ENCODE measurements at places on chromosomes 12 and 14.

DNA sequence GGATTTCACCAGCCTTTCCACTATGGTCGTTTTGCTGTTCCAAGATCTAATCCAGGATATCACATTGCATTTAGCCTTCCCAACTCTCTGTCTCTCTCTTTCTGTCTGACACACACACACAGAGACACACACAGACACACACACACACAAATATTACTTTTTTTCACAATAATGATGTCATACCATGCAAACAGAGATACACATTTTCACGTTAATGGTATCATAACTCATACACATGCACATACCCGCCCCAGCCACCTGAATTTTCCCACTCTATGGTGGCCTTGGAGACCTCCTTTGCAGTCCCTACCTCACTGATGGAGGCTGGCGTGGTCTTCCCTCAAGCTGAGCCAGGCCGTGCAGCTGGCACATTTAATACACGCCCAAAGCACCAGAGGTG is 7.2 kb upstream of the MYL2 start:
- DNase-seq = no peak

- DNase-seq = no peak
These were observed 122.4 kb downstream of the MIPOL1 start for GRCh38 chr14:37320106-37320505.

GRCh38 chr12:120342175-120343038 is 14.8 kb upstream of the PLA2G1B start:
- DNase-seq = no peak

DNA sequence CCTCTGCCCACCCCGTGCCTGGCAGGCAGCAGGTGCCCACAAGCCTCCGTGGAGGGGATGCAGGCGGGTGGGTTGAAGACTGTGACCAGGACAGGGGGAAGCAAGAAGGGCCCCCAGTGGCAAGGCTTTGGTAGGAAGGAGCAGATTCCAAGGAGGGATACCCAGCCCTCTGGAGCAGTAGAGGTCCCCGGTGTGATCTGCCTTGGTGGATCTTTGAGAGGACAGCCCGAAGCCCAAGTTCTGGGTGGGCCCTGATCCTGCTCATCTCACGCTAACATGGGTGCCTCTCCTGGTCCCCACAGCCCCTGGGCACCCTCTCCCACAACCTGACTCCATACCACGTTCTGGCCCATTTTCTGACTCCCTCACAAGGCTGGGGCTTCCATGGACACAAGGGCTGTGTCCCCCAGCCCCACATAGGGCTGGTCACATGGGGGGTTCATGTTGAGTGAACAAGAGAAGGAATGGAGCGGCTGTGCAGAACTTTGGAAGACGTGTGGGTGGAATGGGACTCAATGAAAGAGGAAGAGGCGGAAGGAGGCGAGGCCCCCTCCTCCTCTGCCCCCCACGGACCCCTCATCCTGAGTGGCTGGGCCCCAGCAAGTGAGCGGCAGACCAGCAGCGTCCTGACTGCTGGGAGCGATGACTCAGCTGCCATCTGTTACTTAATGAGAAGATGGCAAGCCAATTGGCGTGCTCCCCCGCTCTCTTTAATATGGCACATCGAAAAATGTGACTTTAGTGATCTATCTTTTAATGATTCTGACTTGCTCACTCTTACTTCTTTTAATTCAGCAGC is 77.0 kb upstream of the BCL11B start:
- no peak for DNase-seq

- DNase-seq = no peak
These were observed 44.5 kb upstream of the PTPRR start for GRCh38 chr12:70964867-70965510.

GRCh38 chr12:38847247-38847646 is 58.1 kb downstream of the CPNE8 start:
- no peak for DNase-seq

GRCh38 chr14:90321891-90322290 is 9.8 kb downstream of the NRDE2 start:
- DNase-seq = no peak

Data from activated CD4-positive, alpha-beta T cell treated with anti-CD3 and anti-CD28 coated beads, Interleukin-2, amount 50 U/mL, for 48 hours (primary cell).